Stimulated activated CD8-positive, alpha-beta memory T cell treated with anti-CD3 and anti-CD28 coated beads, Interleukin-4, amount 100 ng/mL, for 48 hours (primary cell): ENCODE measurements at places on chromosomes 1 and 21.

DNA sequence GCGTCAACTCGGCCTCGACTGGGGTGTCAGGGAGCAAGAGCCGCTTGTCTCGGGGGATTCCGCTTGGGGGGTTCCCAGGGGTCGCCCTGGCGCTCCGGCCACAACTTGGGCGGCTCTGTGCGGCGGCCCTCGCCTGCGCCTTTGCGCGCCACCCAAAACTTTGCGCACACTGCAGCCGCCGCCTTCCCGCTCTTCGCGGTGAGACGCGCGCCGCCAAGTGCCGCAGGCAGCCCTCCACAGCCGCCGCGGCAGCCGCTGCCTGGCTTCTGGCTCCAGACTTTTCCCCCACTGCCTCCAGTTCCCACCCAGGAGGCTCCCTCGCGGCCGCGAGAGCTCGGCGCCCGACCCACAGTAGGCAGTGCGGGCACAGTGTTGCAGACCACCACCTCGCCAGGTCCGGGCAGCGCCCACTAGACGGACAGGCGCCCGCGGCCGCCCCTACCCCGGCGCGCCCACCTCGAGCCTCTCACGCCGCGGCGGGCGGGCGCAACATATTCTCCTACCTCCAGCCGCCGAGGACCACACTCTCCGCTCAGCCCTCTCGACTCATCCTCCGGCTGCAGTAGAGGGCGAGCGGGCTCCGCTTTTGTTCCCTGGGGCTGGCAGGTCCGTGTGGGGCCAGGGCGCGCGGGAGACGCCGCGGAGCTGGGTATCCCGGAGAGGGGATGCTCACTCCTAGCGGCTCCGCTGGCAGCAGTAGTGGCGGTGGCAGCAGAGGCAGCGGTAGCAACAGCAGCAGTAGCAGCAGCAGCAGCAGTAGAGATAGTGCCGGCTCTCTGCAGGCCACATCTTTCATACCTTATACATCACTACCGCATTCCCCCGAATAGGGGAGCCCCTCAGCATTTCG lies 296.6 kb downstream of the OMA1 start:
- DNase-seq: peak; percentile 30

DNA sequence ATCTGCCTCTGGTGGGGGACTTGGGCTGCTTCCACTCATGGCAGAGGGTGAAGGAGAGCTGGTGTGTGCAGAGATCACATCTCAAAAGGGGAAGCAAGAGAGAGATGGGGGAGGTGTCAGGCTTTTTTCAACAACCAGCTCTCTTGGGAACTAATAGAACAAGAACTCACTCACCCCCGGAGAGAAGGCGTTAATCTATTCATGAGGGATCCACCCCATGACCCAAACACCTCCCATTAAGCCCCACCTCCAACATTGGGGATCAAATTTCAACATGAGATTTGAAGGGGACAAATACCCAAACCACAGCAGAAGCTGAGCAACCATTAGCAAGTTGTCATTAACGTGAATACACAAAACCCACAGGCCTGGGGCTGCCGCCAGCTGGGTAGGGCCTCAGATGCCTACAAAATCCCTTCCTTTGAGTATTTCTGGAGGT lies 12.0 kb upstream of the VWA5B1 start:
- DNase-seq: no peak

DNA sequence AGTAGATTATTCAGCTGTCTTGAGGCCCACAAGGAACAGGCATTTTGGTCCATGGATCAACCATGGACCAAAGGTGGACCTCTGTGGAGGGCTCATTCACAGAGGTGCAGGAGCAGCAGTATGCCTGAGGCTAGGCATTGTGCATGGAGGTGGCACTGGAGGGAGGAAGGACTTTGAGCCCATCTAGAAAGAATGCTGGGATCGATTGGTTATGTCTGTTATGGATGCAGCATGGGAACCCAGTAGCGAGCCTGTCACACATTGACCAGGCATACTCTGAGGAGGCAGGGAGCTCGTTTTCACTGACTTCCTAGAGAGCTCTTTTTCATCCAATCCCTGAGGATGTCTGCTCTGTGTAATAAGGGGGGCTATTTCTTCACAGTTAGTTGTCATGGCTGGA lies 75.5 kb downstream of the KCNN3 start:
- no peak for DNase-seq

- DNase-seq: no peak
Observed at GRCh38 chr1:12756768-12757413, 10.9 kb downstream of the CFAP107 start.
